Right atrium auricular region (tissue), 2 donors: ENCODE measurements at places on chromosomes 16 and 17. TPM values are rescaled to one million over a fixed set of nuclear protein-coding genes. Genes with fewer than 3 reads are reported as not detected.

- peak; percentile 74 for DNase-seq
These were observed 217.8 kb downstream of the SPECC1 start for GRCh38 chr17:20226814-20227482.

DNA sequence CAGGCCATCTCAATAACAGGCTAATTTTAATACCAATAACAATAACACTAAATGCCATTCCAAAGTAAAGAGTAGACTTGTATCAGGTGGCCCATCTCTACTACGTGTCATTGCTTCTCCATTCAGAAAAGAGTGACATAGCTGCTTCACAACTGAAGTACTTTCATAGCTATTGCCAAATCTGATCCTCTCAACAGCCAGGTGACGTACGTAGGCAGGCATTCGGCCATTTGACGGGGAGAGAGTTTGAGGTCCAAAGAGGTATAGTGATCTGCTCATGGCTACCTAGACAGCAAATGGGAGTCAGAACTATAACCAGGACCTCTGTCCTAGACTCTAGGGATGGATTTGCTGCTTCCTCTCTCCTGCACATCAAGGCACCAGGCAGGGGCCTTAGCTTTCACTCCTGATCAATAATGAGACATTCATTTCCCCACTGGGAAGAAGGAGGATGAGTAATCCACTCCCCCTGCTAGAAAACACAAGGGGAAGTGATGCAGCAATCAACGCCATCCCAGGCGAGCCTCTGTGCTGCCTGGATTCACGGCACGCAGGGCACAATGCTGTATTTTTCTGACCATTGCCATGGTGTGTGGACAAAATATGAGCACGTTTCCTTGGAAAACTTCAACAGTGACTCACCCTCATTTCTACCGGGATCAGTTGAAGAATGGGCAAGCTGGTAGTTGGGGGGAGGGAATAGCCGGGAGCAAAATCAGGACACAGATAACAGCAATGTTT, 80.9 kb downstream of the SPACA3 start:
- no peak for DNase-seq

Gene CACNG5
- total RNA-seq, result not detected

DNA sequence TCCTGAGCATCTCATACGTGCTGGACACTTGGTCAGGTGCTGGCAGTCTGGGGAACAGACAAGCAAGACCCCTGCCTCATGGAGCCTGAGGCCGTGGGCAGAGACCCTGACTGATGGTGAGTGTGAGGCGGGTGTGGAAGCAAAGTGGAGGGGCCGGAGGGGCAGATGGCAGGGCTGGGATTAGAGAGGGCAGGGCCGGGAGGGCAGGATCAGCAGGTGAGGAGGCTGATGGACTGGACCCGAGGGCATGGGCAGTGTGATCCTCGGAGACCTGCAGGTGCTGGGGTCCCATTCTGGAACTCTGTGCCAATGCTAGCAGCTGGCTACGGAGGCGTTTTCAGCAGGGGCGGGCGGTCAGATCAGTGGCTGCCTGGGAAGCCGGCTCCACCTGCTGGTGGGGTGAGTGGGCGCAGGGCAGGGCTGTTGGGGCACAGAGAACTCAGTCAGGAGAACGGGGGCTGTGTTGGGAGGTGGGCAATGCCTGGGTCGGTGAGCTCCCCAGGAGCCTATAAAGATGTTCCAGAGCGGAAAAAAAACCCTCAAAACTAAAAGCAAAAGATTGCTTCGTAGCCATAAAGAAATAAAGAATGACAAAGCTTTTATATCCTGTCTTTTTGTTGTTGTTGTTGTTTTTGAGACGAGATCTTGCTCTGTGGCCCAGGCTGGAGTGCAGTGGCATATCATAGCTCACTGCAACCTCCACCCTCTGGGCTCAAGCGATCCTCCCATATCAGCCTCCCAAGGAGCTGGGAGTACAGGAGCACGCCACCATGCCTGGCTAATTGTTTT, 8.9 kb upstream of the C16orf74 start:
- DNase-seq, result no peak

- DNase-seq, result peak; percentile 56
These were observed 215.4 kb downstream of the SEC14L1 start for GRCh38 chr17:77356109-77356689.
